ENCODE measurements at places on chromosomes 5 and 9. TPM values are rescaled to one million over a fixed set of nuclear protein-coding genes. Genes with fewer than 3 reads are reported as not detected.
A peak's percentile ranks its signal among the peaks of the same experiment; 100 is the strongest.

GRCh38 chr5:77143998-77144836 is 57.1 kb upstream of the ZBED3 start:
- H3K36me3 ChIP-seq: no peaks in the 10 kb centered on the region
- no peaks in the 10 kb centered on the region for H3K4me1 ChIP-seq
- H3K27me3 ChIP-seq: no peaks in the 10 kb centered on the region
- no peak overlapping the region for H3K27ac ChIP-seq
- no peak overlapping the region for H3K4me3 ChIP-seq

The GPR150 gene
- 0.43 TPM for total RNA-seq

The RAD50 gene
- 33.2 TPM for total RNA-seq

- no peaks in the 10 kb centered on the region for H3K36me3 ChIP-seq
- H3K27ac ChIP-seq: no peak overlapping the region
- H3K4me3 ChIP-seq: no peak overlapping the region
- H3K27me3 ChIP-seq: no peaks in the 10 kb centered on the region
Observed at GRCh38 chr9:117245175-117245829, 169.6 kb downstream of the ASTN2 start.

DNA sequence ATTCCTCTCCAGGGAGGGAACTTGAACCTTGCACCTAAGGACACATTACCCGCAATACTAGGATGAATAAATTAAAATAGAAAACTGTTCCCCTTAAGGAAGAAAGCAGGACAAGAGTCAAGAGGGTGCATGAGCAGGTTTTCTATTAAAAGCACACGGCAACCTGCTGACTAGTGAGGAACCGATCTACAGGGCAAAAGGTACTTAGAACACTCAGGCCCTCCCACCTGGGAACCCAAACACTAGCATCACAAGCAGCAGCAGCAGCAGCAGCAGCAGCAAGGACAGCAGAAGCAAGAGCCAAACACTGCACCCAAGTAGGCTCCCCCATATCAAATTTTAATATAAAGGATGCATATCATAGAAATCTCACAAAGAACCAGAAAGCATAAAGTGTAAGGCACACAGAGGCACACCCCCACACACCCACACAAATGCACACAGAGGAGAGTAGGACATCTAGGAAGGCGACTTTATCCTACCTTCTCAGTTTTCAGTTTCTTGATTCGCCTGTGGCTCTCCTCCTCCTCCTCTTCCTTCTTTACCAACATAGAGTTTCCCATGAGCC is 2.8 kb downstream of the ZNF608 start:
- no peaks in the 10 kb centered on the region for H3K27me3 ChIP-seq
- peaks cover 6% of the 10 kb centered on the region for H3K4me1 ChIP-seq
- H3K4me3 ChIP-seq: no peak overlapping the region
- no peak for DNase-seq

DNA sequence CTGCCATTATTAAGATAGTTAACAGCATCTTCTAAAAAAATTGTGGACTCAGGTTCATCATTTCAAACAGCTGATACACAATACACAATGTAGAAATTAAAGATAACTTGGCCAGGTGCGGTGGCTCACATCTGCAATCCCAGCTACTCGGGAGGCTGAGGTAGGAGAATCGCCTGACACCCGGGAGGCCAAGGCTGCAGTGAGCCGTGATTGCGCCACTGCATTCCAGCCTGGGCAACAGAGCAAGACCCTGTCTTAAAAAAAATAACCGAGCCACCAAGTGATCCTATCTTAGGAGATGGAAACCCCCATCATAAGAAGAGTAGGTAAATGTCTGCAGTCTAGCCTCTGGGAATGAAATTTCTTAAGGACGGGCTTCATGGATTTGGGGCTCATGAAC is 241.7 kb downstream of the PIK3R1 start:
- DNase-seq: no peak
- no peaks in the 10 kb centered on the region for H3K36me3 ChIP-seq
- no peak overlapping the region for H3K27ac ChIP-seq
- H3K4me1 ChIP-seq: no peaks in the 10 kb centered on the region

DNA sequence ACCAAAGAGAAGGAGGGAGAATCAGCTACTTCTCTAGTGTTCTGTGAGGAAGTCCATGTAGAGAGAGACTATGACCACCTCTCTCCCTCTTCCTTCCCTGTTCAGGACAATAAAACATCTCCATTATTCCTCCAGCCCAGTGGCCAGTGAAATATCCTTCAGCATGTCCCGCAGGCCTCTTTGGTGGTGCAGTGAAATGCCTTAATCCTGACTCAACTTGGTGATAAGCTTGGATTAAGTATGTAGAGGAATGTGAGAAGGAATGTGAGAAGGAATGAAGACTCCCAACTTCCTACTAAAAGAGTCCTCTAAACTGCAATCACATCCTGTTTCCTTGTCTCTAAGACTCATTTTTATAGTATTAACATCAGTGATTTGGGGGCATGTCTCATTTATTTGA is 167.3 kb downstream of the TRPM3 start:
- no peaks in the 10 kb centered on the region for H3K27me3 ChIP-seq
- H3K27ac ChIP-seq: no peak overlapping the region
- no peaks in the 10 kb centered on the region for H3K4me1 ChIP-seq

DNA sequence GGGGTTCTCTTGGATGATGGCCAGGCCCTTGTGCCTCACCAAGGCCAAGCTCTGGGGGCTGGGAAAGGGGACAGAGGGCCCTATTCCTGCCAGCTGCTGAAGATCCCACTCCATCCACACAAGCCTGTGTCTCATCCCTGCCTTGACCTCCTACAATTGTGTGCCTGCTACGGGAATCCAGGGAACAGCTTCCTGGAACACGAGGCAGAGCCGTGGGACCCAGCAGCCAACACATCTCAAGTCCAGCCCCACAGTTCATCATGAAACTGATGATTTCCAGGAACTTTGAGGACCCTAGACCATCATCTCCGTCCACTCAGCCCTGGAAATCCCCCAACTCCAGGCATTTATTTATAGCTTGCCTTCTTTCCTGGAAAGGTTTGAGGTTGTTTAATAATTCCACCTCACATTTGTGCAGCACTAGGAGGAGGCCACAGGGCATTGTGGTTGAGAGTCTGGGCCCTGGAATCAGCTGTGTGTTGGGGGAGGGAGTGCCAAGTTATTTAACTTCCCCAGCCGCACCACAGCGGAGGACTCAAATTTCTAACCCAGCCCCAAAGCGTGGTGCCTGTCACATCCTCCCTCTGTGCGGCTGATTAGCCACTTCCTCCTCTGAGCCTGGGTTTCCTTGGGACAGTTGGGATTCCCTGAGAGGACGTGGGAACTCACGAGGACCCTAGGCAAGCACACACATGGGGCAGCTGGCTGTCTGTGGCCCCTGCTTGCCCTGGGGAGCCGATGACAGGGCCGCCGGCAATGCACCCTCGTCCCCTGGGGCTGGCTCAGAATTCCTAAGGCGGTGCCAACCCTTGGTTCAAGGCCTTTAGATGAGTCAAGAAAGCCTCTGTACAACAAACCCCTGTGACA is 58.2 kb upstream of the GGTA1 start:
- DNase-seq: no peak
- no peak overlapping the region for H3K27ac ChIP-seq
- H3K4me1 ChIP-seq: peaks cover 4% of the 10 kb centered on the region
- H3K36me3 ChIP-seq: no peaks in the 10 kb centered on the region
- H3K4me3 ChIP-seq: no peak overlapping the region

The PCDHA1 gene
- not detected for total RNA-seq

- H3K36me3 ChIP-seq: no peaks in the 10 kb centered on the region
- no peak overlapping the region for H3K4me3 ChIP-seq
- no peaks in the 10 kb centered on the region for H3K27me3 ChIP-seq
- H3K4me1 ChIP-seq: no peaks in the 10 kb centered on the region
- no peak overlapping the region for H3K27ac ChIP-seq
- DNase-seq: no peak
Observed at GRCh38 chr9:12629067-12629466, 64.1 kb upstream of the TYRP1 start.

DNA sequence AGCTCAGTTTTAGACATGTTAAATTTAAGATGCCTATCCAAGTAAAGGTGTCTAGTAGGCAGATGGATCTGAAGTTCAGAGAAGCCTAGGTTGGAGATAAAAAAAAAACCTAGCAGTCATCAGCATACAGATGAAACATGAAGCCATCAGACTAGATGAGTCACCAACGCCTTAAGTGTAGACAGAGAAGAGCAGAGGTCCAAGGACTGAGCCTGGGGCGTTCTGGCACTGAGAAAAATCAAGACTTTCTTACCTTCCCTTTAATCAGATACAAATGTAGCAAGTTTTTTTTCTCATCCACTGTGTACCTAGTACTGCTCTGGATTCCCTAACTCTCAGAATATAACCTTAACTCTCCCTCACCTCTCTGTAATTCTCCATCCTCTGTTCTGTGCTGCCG is 97.3 kb downstream of the SIL1 start:
- DNase-seq: no peak
- H3K27ac ChIP-seq: no peak overlapping the region
- no peaks in the 10 kb centered on the region for H3K27me3 ChIP-seq
- H3K36me3 ChIP-seq: no peaks in the 10 kb centered on the region

DNA sequence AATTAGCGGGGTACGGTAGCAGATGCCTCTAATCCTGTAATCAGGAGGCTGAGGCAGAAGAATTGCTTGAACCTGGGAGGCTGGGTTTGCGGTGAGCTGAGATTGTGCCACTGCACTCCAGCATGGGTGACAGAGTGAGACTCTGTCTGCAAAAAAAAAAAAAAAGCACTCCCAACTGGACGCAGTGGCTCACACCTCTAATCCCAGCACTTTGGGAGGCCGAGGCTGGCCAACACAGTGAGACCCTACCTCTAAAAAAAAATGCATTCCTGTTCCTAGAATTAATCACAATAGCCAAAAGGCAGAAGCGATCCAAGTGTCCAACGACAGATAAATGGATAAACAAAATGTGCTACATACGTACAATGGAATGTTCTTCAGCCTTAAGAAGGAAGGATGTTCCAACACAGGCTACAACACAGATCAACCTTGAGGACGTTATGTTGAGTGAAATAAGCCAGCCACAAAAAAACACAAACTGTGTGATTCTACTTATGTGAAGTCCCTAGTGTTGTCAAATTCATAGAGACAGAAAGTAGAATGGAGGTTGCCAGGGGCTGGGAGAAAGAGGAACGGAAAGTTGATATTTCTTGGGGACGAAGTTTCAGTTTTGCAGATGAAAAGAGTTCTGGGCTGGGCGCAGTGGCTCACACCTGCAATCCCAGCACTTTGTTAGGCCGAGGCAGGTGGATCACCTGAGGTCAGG is 13.8 kb downstream of the FAM78A start:
- H3K27ac ChIP-seq: peak overlapping the region; percentile 63
- H3K36me3 ChIP-seq: peaks cover 10% of the 10 kb centered on the region
- H3K4me1 ChIP-seq: peaks cover 78% of the 10 kb centered on the region
- no peak for DNase-seq
